Activated T-cell treated with anti-CD3 and anti-CD28 coated beads, Interleukin-2, amount 50 U/mL, for 1 hour (primary cell): ENCODE measurements at places on chromosomes 12 and 14.

GRCh38 chr14:58730792-58731464 is 93.2 kb downstream of the DACT1 start:
- DNase-seq, result no peak

GRCh38 chr12:63420206-63420644 is 248.1 kb downstream of the DPY19L2 start:
- DNase-seq, result no peak

GRCh38 chr12:130557886-130558765 is 158.0 kb downstream of the RIMBP2 start:
- DNase-seq, result no peak

- DNase-seq, result no peak
These were observed 1.1 kb downstream of the ETV6 start for GRCh38 chr12:11650286-11651281.

- no peak for DNase-seq
These were observed 2.8 kb downstream of the PTMS start for GRCh38 chr12:6768990-6769389.

- DNase-seq, result no peak
These were observed 43.8 kb upstream of the YAF2 start for GRCh38 chr12:42281844-42282243.

DNA sequence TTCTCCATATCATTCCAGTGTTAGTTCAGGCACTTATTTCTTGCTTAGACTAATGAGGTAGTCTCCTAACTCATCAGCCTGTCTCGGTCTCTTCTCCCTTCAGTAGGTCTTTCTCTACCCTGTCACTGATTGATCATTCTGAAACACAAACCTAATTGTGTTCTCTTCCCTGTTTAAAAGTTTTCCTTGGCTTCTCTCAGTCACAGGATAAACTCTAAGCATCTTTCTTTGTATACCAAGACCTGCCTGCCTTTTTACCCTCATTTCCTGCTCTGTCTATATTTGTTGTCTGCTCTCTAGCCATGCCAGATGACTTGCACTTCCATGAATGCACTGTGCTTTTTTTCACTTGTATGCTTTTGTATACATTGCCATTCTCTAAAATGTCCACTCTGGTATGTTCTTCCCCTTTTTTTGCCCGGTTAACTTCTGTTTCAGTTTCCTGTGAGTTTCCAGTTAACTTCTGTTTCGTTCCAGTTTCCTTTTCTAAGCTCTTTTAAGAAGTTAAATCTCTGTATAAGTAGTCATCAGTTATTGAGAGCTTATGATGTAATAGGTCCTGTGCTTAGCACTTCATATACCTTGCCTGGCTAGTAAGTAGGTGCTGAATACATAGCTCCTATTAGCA is 12.8 kb downstream of the DIP2B start:
- DNase-seq, result no peak

- DNase-seq, result no peak
These were observed 12.8 kb upstream of the ACVR1B start for GRCh38 chr12:51938726-51939125.

DNA sequence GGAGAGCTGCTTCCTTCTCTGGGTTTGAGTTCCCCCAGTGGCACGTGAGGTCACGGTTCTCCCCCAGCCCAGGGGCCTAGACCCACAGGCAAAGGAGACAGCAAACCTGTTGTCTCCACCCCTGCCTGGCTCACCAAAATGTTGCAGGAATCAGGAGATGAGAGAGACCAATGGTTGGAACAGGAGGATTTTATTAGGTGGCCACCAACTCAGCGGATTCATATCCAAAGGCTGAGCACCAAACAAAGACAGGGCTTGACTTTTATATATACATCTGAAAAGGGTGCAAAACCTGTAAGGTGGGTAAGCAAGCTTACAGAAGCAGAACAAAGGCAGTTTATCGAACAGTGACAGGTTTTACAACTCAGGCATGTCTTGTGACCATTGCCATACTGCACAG is 9.2 kb upstream of the ADAM21 start:
- no peak for DNase-seq

- DNase-seq, result no peak
These were observed 407.3 kb upstream of the FLRT2 start for GRCh38 chr14:85122690-85123089.

DNA sequence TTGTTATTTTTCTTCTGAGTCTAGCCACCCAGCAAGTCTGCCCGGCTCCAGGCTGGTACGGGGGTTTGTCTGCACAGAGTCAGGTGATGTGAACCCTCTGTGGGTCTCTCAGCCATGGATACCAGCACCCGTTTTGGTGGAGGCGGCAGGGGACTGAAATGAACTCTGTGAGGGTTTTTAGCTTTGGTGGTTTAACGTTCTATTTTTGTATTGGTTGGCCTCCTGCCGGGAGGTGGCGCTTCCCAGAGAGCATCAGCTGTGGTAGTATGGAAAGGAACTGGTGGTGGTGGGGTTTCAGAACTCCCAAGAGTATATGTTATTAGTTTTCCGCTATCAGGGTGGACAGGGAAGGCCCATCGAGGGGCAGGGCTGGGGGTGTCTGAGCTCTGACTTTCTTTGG is 5.3 kb upstream of the SERPINA4 start:
- DNase-seq, result no peak

DNA sequence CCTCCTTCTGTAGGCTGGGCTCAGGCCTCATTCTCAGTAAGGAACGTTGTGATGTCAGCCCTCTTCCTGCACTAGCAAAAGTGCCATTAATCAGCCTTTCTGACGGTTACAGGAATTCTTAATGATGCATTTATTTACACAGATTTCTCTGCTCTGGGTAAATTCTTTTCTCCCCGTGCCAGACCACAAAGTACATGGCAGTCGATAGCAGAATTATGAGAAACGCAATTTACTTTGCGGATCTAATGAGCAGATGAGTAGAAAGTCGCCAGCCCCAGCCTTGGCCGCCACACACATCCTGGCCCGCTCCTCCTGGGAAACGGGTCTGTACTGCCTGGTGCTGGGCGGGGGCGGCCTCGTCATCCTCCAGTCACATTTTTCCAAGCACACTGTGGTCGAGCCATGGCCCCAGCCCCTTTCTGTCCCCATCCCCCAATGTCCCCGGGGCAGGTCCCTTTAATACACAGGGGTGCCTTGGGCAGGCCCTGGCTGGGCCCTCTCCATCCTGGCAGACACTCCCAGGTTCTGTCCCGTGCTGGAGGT is 25.9 kb downstream of the NOC4L start:
- DNase-seq, result no peak

GRCh38 chr12:76643438-76643837 is 83.9 kb upstream of the OSBPL8 start:
- DNase-seq, result no peak

DNA sequence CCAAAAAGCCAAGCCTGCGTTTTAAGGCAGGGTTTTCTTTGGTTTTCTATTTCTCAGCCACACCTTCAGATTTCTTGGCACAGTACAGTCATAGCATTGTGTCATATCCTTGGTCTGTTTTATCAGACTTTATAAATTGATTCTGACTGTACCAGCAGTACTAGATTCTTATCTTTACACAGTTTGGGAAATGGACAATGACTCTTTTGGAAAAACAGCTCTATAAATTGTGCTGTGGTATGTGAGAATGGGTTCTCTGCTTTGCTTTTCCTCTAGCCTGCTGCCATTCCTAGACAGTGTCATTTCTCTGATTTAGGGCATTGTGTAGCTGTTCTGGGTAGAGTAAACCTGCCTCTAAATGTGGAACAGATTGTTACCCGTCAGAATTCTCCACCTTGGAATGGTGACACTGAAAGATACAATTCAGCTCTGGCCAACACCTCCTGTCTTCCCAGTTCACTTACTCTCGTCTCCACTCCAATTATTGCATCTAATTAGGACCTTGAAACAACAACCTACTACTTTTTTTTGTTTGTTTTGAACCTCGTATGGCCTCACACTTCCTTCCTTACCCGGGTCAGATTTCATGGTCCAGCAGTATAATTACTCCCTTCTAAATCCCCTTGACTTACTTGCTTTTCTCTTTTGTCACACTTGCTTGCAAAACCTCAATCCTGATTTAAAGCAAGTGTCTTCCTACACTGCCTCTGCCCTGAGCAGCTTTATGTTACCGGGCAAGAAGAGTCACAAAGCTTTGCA is 226.3 kb downstream of the ERC1 start:
- DNase-seq, result no peak

DNA sequence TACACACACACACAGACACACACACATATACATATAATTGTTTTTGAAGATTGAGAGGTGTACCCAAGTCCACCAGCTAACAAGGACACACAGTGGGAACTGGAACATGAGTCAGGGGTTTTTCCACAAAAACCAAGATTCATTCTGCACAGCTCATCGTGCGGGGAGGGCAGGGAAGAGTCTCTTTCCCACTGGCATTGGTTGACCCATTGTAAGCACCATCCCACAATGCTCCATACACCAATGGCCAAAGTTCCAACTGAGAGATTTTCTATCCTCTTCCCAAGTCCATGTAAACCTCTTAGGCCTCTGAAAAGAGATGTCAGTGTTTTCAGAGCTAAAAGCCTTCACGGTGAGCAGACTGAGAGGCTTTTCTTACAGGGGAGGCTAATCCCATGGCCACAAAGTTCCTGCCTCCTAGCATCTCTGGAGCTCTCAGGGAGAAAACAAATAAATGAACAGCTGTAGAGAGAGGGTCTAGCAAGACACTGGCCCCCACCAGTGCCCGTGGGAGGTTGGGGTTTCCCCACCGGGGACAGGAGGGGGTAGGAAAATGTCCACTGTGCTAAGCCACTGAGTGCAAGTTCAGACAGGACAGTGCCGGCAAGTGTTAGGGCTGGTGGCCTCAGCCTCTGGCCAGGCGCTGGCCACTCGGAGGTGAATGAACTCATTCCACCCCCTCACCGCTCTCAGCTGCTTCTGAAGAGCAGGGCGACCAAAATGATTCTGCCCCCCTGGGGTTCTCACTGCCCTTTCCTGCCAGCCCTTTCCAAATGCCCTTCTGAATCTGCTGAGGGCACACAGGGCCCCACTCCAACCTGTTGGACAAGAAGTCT is 21.5 kb upstream of the TC2N start:
- no peak for DNase-seq

GRCh38 chr14:50110323-50111037 is 5.9 kb downstream of the VCPKMT start:
- DNase-seq, result no peak

GRCh38 chr12:9039397-9039977 is 50.1 kb downstream of the KLRG1 start:
- no peak for DNase-seq

- DNase-seq, result no peak
These were observed 17.2 kb upstream of the GARIN2 start for GRCh38 chr14:67172056-67172455.

GRCh38 chr14:88554457-88555286 is at the start of gene PTPN21:
PTPN21 (minus strand) TSS chr14:88555007; CDS start chr14:88550417, 4,590 bp downstream.
- DNase-seq, result peak; percentile 31

DNA sequence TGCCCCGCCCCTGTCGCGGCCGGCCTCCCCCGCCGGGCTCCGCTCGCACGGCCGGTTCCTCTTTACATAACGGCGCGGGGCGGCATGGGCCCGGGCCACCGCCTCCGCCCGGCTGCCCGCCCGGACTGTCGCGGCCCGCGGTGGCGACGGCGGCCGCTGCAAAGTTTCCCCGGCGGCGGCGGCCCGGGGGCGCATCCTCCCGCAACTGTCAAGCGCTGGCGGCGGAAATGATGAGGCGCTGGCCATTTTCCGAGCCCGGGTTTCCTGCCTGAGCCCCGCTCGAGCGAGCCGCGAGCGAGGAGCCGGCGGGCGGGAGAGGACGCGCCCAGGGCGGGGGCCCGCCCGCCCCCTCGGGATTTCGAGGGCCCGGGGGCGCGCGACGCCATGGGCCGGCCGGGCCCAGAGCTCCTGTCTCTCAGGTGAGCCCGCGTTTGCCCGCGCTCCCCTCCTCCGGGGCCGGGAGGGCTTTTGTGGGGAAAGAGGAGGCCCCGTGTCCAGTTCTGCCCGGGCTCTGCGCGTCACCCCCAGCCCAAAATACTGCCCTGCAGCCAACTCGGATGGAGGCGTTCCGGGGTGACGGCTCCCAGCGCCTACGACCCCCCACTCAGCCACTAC is at the start of gene SH2B3:
TSS of gene SH2B3 (plus strand) at position 65 of the 615 bp plus-strand sequence. CDS start 12,223 bp downstream, outside the sequence.
- DNase-seq, result no peak

DNA sequence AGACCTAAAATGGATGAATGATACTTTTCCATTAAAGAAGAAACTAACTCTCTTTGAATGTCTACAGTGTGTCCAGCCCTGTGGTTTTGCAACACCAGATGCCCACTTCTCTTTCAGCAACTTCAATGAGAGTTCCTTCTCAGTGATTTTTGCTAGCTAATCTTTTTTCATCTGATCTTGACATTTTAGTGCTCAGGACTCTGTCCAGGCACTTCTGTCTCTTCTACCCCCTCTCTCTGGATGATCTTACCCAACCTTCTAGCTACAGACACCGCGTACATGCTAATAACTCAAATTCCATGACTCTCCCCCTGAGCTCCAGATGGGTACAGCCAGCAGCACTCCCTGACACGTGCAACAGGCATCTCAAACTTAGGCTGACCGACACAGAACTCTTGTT is 161.1 kb upstream of the FOXN3 start:
- no peak for DNase-seq

DNA sequence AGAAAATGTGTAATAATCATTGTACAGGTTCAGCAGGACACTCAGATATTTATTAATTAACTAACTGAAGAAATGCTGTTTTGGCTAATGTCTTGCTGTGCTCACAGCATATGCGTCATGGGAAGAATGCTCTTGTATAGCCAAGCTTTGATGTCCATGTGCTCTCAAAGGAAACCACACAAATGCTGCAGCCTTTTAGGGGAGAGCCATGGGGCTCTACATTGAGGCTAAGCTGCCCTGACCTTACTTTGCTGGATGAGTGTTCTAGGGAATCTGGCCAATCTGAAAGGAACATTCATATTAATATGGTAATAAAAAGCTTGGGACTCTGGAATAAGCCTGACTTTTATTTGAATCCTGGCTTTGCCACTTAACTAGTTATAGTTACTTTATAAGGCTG is 9.5 kb upstream of the CRADD start:
- DNase-seq, result no peak

GRCh38 chr14:58942516-58942915 is 246.0 kb upstream of the DAAM1 start:
- no peak for DNase-seq

DNA sequence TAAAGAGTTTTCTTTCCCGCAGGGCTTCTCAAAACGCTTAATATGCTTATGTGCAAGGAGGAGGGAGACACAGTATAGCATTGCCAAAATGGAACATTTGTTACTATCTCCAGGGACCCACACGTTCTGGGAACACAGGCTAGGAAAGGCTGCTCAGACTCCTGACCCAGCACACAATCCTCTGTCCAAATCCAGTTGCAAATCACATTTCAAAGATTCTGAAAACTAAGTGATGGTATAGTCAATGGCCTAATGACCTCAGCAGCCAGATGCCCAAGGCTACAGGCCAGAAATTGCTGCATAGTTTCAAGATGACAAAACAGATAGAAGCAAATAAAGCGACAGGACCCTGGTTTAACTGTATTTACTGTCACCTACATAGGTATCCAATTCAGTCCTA is 97.0 kb upstream of the GRIP1 start:
- no peak for DNase-seq

- DNase-seq, result no peak
These were observed 157.1 kb upstream of the PZP start for GRCh38 chr12:9365296-9365695.

GRCh38 chr12:126685636-126686035 is 1581.3 kb upstream of the TMEM132C start:
- DNase-seq, result no peak
